Cortex of kidney (tissue), 1 donor: ENCODE measurements at places on chromosomes 2 and 18.

DNA sequence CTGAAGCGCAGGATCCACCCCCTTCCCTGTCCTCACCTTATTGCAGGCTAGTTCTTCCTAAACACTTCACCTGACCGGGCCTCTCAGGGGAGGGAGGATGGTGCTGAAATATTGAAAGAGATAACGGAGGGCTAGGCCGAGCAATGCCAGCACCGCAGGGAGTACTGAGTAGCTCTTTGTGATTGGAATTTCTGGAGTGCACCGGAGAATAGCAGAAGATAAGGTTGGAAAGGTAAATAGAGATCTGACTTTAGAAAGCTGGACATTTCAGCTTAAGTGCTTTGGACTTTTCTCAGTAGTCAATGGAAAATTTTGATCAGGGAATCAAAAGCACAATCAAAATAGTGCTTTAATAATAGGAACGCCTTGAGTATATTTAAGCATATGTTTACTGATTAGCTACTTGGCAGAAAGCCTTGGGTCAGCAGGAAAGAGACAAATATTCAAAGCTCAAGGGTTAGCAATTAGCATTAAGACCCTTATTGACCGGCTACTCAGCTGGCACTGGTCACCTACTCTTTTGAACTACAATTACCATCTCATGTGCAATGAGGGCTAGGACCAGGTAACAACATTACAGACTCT, 142.9 kb upstream of the NDUFV2 start:
- DNase-seq, result no peak

DNA sequence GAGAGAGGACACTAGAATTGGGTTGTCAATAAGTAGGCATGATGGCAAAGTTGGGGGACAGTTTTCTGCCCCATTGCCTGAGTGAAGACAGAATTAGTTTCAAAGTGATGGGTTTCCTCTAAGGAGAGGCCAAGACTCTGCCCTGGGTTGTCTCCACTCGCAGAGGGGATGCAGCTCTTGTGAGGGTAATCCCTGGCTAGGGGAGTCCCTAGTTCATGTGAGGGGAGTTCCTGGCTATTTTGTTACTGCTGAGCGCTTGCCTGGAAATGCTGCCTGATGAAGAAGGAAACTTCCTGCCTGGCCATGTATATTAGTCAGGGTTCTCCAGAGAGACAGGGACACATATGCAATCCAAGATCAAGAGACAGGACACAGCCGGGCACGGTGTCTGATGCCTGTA, 501.5 kb downstream of the BCL11A start:
- no peak for DNase-seq

GRCh38 chr2:237434866-237435311, 20.9 kb upstream of the COL6A3 start:
- no peak for DNase-seq

DNA sequence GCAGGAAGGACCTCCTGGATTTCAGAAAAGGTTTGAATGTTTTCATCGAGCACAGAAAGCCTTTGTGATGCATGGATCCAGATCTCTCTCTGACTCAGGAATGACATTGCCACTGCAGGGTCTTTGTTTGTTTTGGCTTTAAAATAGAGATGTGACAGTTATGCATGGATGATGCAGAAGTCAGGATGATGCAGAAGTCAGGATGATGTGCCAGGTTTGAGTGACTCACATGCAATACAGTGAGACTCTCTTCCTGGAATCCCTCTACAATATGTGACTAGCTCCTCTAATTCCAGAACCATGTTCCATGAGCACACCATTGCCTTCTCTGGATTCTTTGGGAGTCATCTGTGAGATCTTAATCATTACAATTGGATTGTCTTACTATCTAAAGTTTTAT, 177.9 kb upstream of the RAB6C start:
- DNase-seq, result no peak

- no peak for DNase-seq
Measured at GRCh38 chr2:58762176-58762781, 521.2 kb upstream of the FANCL start.

GRCh38 chr2:162022290-162022945, 51.6 kb downstream of the DPP4 start:
- no peak for DNase-seq

DNA sequence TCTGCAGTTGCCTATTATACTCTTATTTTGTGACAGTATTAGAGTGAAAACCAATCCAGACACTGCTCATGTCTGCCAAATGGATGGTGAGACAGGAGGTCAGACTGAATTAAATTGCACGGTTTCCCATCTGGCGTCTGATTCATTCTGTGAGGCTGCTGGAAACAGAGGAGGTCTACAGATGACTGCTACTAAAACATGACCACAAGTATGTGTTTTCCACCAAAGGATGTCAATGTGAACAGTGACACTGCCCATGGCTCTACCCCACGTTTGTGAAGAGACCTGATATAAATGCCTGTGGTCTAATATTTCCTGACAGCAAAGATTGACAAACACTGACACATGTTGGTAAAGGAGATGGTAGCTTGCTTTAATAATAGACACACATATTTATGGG, 104.3 kb upstream of the ST6GAL2 start:
- no peak for DNase-seq
